ENCODE measurements at places on chromosomes 11 and 22.

- DNase-seq = no peak
These were observed 85.8 kb upstream of the FGF3 start for GRCh38 chr11:69904974-69905535.

GRCh38 chr11:3745161-3745560 is 52.2 kb downstream of the NUP98 start:
- DNase-seq = no peak

- DNase-seq = no peak
These were observed 153.6 kb downstream of the SNX19 start for GRCh38 chr11:130762638-130763037.

DNA sequence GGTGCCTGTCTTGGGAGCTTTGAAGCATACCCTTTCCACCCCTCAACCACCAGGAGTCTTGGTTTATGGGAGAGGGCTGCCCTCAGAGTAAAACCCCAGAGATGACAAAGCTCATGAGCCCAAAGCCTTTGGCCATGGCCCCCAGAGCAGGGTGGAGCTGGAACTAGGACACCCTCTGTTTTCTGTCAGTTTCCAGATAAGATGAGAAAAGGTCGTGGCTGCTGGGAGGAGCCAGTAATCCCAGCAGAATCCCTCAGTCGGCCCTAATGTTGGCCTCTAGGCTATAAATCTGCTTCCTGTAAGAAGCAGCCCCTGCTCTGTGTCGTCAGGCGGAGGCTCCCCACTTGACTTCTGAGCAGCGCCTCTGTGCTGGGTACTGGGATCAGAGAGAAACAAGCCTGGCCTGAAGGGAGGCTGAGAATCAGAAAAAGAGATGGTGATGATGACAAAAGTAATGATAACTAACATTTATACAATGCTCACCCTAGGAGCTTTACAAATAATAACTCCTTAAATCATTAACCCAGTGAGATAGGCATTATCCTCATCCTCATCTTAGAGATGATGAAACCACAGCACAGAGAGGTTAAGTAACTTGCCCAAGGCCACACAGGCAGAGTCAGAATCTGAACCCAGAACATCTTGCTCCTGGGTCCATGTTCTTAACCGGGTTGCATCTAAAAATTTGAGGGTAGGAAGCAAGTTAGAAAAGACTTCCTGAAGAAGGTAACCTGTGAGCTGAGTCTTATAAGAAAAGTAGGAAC is 471.4 kb downstream of the SOX6 start:
- no peak for DNase-seq

- no peak for DNase-seq
These were observed 90.9 kb downstream of the PAX6 start for GRCh38 chr11:31720225-31720624.

GRCh38 chr11:111179184-111179910 is 66.2 kb upstream of the POU2AF2 start:
- no peak for DNase-seq

DNA sequence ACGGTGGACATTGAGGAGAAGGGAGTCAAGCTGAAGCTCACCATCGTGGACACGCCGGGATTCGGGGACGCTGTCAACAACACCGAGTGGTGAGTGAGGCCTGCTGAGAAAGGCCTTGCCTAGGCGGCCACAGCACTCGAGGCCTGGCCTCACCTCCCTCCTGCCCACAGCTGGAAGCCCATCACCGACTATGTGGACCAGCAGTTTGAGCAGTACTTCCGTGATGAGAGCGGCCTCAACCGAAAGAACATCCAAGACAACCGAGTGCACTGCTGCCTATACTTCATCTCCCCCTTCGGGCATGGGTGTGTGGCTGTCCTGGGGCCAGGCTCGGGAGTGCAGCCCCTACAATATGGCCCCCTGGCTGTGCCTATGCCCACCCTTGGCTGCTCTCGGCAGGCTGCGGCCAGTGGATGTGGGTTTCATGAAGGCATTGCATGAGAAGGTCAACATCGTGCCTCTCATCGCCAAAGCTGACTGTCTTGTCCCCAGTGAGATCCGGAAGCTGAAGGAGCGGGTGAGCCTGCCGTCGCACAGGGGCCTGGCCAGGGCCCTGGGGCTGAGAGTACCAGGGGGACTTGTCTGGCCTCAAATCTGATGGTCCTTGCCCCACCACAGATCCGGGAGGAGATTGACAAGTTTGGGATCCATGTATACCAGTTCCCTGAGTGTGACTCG is 3.0 kb upstream of the GP1BB start:
- no peak for DNase-seq

GRCh38 chr11:126400019-126400418 is 44.5 kb downstream of the ST3GAL4 start:
- DNase-seq = no peak

- DNase-seq = no peak
These were observed 851.7 kb downstream of the OPCML start for GRCh38 chr11:132680584-132680983.

DNA sequence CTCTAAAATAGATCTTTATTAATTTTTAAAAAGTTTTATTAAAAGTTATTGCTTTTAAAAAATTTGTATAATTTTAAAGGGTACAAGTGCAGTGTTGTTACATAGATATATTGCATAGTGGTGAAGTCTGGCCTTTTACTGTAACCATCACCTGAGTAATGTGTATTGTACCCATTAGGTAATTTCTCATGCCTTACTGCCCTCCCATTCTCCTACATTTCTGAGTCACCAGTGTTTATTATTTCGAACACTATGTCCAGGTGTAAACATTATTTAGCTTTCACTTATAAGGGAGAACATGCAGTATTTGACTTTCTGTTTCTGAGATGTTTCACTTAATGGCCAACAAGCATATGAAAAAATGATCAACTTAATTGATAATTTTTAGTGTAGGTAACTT is 2.3 kb downstream of the OR51G1 start:
- DNase-seq = no peak

GRCh38 chr11:111566324-111566723 is 25.8 kb downstream of the LAYN start:
- no peak for DNase-seq

DNA sequence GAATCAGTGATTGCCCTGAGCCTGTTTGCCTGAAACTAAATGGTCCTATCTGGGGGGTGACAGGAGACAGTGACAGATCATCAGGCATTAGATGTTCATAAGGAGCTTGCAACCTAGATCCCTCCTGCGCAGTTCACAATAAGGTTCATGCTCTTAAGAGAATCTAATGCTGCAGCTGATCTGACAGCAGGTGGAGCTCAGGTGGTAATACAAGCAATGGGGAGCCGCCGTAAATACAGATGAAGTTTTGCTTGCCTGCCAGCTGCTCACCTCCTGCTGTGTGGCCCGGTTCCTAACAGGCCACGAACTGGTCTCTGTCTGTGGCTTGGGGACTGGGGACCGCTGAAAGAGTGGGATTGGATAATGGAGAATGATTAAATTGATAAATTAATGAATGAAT is 14.0 kb downstream of the NOX4 start:
- no peak for DNase-seq

DNA sequence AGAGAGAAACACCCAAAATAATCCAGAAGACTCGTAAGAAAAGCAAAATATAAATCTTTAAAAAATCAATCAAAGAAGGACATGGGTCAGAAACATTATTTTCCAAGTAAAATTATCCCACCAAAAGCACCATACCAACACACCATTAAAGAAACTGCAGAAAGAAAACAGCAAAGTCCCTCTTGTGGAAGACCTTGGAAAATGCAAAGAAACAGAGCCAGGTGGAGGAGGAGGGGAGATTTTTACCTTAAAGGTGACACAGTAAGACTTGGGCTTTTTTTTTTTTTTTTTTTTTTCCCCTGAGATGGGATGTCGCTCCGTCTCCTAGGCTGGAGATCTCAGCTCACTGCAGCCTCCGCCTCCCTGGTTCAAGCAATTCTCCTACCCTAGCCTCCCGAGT is 123.8 kb downstream of the LARGE1 start:
- DNase-seq = no peak

GRCh38 chr11:44899959-44900358 is 50.7 kb downstream of the TP53I11 start:
- DNase-seq = peak; percentile 54

DNA sequence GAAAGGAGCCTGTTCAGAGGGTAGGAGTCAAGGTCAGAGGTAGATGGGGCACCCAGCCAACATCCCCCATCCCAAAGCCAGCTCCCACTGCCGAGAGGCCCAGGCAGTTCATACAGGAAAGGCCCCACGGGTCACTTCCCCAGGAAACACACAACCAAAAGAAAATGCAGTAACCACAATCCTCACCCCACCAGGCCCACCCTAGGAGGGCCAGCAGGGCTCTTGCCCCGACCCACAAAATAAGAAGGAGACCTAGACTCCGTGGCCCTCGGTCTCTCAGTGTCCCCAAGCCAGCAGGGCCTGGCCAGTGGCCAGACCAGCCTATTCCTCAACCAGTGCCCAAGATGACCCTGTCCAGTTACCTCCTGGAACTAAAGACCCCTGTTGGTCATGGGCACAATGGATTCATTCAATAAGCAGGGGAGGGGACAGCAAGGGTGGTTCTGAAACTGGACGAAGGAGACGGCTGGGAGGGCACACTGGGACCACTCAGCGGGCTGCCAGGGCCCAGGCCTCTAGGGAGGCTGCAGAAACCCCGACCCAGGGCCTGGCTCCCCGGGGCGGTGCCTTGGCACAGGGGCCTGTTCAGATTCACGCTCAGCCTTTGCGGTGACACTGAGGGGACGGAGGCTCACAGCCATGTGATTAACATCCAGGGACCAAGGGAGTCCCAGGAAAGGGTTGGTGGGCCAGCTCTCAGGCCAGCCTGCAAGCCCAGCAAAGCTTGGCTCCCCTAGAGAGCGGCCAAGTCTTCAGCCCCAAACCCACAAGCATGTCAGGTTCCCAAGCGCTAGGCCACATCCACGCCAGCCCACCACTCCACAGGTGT is 5.5 kb downstream of the RAB3IL1 start:
- no peak for DNase-seq

DNA sequence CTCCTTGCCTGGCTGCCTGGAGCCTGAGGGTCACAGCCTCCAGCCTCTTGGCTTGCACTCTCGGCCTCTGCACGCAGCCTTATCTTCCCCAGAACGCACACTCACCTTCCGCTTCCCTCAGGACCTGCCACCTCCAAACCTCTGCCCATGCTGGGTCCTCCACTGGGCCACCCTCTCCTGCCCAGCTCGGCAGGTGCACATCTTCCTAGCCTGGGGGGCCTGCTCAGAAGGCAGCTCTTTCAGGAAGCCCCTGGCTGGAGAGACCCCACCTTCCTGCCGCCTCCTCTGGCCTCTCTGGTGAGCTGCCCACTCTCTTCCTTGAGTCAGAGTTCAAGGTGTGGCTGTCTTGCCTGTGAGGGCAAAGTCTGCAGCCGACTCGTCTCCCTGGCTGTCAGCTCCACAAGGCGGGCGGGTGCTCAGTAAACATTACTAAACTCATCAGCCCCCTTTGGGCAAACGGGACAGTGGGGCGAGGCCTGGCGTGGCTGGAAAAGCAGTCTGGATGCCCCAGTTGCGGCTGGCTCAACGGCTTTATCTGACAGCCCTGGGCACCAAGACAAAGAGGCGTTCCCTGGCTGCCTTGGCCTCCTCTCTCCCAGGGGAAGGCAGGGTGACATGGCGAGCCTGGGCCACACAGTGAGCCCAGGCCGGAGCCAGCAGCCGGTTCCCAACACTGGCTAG is 1.7 kb upstream of the LINC01488 start:
- DNase-seq = no peak

GRCh38 chr22:24087071-24087795 is 76.1 kb downstream of the CABIN1 start:
- no peak for DNase-seq

GRCh38 chr11:68324695-68325094 is 12.3 kb downstream of the LRP5 start:
- no peak for DNase-seq

DNA sequence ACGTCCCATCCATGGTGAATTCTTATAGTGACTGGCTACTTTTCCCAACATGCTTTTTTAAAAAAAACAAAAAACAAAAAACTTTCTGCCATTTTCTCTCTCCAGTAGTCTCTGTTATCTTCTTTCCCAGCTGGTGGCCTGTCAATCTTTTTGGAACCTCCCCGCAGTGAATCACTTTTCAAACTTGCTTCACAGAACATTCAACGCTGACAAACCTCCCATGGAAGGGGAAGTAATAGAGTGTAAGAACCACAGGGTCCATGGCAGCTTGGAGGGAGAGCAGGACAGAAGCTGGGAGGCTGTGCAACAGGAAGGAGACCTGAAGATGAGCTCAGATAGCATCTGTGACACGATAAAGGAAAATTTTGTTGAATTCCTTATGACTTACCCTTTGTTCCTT is 9.8 kb upstream of the CECR2 start:
- no peak for DNase-seq

GRCh38 chr22:37267661-37268413 is 14.5 kb upstream of the CYTH4 start:
- DNase-seq = no peak

DNA sequence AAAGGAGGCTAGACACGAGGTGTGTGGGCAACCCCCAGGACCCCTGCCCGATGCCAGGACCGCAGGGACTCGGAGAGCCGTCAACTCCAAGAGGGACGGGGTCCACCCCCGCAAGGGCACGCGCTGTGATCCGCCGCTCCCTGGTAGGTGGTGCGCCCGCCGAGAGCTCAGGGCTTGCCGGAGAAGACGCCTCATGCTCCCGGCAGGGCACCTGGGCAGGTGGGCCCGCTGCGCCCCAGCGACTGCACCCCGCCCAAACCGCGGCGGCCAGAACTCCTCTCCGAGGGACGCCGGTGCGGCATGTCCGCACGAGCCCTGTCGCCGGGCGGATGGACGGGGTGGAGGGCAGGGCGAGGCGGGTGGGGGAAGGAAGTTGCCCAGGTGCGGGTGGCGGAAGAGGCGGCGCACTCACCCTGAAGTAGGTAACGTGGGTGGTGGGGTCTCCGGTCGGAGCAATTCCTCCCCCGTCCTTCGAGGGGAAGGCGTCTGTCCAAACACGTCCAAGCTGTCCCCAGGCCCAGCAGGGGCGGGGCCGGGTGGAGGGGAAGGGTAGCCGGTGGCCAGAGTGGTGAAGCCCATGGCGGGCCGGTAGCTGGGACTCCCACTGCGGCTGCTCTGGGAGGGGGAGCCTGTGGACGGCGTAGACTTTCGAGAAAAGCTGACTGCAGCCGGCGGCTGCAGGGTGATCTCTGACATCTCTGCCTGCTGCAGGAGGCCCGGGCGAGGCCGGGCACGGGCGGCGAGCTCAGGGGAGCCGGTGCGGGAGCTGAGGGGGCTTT is 37.2 kb downstream of the IGSF9B start:
- DNase-seq = peak; percentile 38

- no peak for DNase-seq
These were observed 172.3 kb downstream of the LDLRAD3 start for GRCh38 chr11:36116161-36116560.

GRCh38 chr22:46350121-46350520 is 14.6 kb downstream of the TRMU start:
- DNase-seq = no peak

- DNase-seq = no peak
These were observed 8.9 kb upstream of the SEPTIN5 start for GRCh38 chr22:19705181-19705934.

DNA sequence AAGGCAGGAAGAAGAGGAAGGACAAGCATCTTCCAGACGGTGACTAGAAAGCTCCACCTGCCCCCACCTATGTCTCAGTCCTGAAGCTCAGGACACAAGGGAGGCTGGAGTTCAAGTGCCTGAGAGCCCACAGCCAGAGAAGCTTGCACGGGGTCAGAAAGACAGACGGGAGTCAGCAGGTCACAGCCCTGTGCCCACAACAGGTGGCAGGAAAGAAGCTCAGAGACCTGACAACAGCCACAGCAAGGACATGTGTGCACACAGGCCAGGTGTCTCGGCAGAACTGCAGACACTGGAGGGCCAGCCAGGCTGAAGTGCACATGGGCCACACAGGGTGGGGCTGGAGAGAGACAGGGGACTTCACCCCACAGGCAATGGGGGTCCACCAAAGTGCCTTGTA is 37.2 kb upstream of the MOB2 start:
- DNase-seq = no peak

All from activated CD4-positive, alpha-beta T cell treated with anti-CD3 and anti-CD28 coated beads for 36 hours (primary cell).